Non-pigmented ciliary epithelial cell (primary cell): ENCODE measurements at places on chromosomes 1 and 21.

- DNase-seq: no peak
Observed at GRCh38 chr1:232327269-232327668, 302.7 kb downstream of the SIPA1L2 start.

DNA sequence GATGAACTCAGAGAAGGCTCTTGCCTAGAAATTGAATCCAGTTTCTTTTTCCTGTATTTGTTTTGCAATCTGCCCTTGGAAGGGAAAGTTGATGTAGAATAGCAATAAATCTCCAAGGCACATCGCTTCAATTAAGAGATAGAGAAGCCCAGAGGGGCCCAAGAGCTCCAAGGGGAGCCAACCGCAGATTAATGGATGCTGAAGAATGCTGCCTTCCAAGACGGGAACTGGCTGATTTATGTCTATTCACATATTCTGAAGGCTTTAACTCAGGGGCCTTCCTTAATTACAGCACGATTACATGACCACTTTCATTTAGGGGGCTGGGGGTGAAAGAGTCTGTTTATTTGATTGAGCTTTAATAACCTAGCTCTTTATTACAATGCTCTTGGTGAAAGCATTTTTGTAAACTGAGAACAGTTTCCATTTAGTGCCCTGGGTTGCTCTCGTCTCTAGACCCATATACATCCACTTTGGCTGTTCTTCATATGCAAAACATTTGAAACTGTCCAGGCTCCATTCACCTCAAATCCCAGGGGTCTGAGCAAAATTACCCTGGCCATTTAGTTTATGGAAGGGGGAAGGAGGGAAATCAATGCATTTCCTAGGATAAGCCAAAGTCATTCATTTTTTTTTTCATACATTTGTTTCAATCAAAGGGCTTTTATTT, 87.4 kb upstream of the CLDN14 start:
- DNase-seq: no peak

DNA sequence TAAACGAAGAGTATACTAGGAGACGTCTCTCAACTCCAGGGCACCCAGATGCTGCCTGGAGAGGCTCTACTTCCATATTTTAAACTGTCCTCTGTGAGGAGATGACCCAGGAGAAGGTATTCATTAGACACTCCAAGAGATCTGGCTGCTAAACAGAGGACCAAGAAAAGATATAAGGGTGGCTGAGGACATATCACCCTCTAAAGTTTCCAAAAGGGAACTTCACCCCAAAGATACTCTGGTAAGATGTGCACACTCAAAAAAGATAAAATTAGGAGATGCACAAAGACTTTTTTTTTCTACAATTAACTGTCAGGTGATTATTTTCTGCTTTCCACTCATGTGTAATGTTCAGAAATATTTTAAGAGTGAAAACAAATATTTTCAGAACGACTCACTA, 1.4 kb downstream of the ZNF670 start:
- DNase-seq: no peak

- no peak for DNase-seq
Observed at GRCh38 chr1:2946291-2946690, 75.0 kb upstream of the ACTRT2 start.

DNA sequence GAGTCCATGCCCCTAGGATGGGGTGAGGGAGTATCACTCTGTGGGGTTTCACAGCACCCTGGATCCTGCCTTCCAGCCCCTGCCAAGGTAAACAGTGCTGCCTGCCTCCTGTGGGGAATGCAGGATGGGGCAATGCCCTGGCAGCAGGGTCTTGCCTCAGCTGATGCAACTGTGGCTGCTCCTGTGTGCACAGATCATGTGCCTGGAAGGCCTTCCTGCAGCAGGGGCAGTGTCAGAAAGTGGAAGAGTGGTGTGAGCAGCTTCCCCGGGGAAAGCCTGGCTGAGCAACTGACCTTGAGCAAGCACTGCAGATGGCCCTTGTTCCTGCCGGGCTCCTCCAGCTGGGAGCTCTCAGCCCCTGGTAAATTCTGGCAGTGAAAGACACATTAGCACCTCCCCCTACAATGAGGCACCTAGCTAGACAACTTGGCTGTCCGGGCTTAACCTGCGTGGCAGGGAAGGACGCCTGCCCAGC, 9.9 kb downstream of the TOR3A start:
- DNase-seq: no peak

DNA sequence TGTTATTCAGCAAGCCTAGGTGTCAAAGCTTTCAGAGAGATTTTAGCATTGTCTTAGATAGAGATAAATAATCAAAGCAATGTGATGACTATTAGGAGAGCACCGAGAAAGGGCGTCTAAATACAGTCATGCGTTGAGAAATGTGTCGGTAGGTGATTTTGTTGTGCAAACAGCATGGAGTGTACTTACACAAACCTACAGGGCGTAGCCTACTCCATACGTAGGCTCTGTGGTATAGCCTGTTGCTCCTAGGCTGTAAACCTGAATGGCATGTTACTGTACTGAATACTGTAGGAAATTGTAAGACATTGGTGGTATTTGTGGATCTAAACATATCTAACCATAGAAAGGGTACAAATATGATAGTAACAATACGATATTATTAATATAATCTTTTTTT, 31.8 kb downstream of the KIF1B start:
- no peak for DNase-seq
